ENCODE measurements at places on chromosomes 16 and 17.

DNA sequence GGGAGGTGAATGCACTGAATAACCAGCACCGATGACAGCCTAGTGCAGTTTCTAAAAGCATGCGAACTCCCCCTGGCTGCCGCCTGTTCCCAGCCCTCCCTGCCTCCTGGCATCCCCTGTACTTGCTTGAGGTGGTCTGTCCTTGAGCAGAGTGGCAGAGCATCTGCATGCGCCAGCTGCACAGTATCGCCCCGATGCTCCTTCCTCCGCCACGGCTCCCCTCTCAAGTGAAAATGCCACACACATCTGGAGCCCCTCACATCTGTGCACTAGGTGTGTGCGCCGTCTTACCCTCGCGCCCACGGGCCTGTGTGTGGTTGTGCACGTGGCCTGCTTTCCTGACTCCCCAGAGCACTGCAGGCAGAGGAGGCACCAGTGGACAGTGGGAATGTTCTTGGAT lies 111.9 kb downstream of the CCDC182 start:
- no peak for DNase-seq

GRCh38 chr17:46026166-46027047 lies 27.4 kb downstream of the STH start:
- no peak for DNase-seq

DNA sequence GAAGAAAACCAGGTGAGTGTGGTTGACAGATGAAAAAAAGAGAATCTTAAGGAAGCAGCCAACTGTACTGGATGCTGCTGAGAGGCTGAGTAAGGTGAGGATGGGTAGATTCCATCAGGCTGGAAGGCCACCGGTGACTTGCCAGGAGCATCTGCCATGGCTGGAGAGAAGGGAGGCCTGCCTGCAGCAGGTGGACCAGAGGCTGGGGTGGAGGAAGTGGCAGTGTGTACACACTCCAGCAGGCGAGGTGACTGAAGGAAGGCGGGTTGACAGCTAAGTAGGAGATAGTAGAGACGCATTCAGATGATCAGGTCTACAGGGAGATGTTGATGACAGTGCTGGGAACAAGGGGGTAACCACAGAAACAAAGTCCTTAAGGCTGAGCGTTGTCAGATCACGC lies 69.5 kb downstream of the USP43 start:
- no peak for DNase-seq

- DNase-seq, result no peak
Observed at GRCh38 chr17:7538891-7539545, 9.8 kb upstream of the TNFSF12 start.

DNA sequence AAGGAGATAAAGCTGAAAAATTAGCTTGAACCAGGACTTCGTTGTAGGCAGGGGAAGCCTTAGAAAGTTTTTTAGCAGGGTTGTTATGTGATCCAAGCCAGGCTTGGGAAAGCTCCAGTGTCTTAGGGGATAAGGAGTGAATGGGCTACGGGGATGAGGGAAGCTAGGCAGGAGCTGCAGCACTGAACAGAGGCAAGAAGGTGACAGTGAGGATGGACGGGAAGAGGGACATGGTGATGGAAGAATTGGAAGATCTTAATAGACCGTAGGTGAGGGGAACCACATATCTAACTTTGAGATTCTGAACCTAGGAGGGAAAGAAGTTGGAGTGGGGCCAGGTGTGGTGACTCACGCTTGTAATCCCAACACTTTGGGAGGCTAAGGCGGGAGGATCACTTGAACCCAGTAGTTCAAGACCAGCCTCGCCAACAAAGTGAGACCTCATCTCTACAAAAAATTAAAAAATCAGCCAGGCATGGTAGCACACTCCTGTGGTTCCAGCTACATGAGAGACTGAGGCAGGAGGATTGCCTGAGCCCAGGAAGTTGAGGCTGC lies 3.2 kb downstream of the RHBDL3 start:
- no peak for DNase-seq

GRCh38 chr16:49150341-49150740 lies 131.3 kb downstream of the CBLN1 start:
- DNase-seq, result no peak

DNA sequence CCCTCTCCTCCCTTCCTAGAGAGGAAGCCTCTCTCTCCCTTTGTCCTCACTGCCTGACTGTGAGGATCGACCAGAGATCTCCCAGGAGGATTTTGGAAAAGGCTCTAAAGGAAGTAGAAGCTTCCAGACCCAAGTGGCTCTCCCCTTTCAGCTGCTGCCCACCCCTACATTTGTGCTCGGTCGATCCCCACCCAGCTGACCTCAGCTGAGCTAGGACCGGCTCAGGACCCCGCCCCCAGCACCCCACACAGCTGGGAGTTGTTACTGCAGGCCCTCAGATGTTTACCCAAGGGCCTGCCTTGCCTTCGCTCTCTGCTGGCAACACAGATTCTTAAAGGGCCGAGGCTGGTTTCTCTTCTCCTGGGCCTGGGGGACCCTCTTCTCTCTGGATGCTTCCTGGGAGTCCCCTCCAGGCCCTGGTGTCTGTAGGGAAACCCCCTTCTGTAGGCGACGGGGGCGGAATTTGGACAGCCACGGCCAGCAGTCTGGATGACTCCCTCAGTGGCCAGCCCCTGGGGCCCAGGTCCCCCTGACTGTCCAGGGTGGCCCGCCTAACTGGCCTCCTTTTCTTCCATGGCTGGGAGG lies 26.9 kb upstream of the TIMP2 start:
- no peak for DNase-seq

DNA sequence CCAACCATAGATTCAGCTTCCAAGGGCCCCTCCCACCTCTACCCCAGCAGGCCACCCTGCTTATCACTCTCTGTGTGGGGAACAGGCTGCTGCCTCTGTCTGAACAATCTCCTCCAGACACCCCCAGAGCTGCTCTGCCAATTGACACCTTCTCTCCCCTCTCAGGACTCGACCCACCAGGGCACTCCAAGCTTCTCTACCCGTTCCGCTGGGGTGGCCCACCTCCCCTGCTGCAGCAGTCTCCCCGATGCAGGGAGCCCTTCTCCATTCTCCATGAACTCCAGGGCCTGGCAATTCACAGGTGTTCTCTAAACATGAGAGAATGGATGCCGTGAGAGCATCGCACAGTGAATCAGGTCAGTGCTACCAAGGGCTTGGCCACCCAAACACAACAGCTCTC lies 28.3 kb upstream of the FAAP100 start:
- no peak for DNase-seq

- no peak for DNase-seq
Observed at GRCh38 chr17:1709971-1710806, at the start of gene TLCD2. Gene TLCD2 (minus strand): TSS chr17:1710377. CDS start chr17:1710242, 135 bp downstream.

- DNase-seq, result no peak
Observed at GRCh38 chr17:17684906-17685774, 3.9 kb downstream of the RAI1 start.

GRCh38 chr17:62818526-62818925 lies 10.4 kb upstream of the MARCHF10 start:
- DNase-seq, result no peak

DNA sequence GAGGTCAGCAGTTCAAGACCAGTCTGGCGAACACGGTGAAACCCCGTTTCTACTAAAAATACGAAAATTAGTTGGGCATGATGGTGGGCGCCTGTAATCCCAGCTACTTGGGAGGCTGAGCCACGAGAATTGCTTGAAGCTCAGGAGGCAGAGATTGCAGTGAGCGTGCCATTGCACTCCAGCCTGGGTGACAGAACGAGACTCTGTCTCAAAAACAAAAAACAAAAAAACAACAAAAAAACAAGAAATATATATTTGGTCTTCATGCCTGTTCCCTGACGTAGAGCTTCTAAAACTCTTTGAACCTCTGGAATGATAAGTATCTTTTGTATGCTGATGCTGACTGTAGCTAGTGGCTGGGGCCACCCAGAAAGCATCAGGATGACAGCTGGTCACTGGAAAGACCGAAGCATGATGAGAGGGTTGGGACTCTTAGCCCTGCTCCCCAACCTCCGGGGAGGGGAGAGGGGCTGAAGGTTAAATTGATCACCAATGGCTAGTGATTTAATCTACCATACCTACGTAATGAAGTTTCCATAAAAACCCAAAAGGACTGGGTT lies 54.8 kb downstream of the TEX14 start:
- no peak for DNase-seq
